ENCODE measurements at places on chromosomes 1 and 21.

GRCh38 chr21:38126666-38127303 is 130.0 kb upstream of the KCNJ15 start:
- DNase-seq: peak; percentile 14

- no peak for DNase-seq
Observed at GRCh38 chr1:93707956-93708355, 26.3 kb upstream of the BCAR3 start.

DNA sequence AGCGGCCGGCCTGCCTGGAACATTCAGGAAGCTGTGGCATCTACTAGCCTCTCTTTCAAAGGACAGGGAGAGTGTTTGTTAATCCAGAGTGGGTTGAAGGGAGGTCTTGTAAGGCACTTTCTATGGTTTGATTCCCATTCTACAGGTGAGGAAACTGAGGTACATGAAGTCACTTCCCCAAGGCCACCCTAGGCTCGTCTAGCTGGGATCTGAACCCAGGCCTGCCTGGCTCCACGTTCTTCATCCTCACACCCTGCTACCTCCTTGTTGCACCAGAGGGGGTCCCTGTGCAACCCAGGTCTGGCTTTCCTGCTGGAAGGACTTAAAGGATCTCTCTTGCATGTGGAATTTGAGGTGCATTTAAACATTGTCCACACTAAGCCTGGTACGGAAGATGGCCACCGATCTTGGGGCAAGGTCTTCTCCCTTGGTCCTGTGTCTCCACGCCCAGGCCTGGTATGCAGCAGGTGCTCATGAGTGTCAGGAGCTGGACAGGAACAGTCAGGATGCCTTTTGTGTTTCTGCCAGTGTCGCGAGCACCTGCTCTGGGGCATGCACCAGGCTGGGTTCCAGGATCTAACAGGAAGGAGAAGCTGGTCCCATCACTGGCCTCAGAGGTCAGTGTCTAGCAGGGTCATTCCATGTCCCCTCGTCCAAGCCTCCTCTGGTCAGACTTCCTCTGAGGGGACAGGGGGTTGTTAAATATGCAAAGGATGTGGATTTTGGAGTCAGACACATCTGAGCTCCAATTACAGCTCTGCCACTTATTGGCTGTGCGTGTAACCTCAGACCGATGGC is 103.2 kb upstream of the RUNX3 start:
- DNase-seq: no peak

- DNase-seq: peak; percentile 31
Observed at GRCh38 chr1:6785728-6786505, 663 bp downstream of the CAMTA1 start.

DNA sequence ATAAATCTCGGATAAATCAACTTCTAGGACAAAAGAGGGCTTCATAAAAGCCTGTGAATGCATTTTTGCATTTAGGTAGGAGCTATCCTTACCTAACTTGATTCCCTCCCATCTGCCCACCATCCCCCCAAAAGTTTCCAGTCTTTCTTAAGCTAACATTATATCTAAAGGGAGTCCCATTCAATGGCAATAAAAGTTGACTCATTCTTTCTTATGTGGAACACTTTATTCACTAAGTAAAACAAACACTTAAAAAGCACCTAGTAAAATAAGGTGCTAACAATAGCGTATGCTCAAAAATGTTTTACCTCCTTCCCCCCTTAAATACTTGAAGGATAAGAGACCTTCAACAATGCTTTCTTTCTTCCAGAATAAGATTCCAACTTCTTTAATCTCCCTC is 83.8 kb downstream of the GON4L start:
- DNase-seq: no peak

GRCh38 chr1:113194846-113195830 is 122.1 kb downstream of the LRIG2 start:
- no peak for DNase-seq

DNA sequence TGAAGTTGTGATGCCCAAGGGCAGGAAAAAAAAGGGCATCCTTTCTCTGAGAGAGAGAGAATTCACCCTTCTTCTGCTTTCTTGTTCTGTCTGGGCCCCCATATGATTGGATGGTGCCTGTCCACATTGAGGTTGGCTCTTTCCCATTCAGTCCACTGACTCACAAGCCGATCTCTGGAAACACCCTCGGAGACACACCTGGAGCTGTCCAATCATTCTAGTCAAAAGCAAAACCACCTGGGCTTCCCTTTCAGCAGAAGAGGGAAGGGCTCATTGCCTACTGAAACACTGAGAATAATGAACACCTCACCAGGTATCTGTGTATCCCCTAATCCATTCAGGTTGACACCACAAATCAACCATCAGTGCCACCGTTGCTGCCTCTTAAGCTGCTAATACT is 103.7 kb upstream of the GNG12 start:
- DNase-seq: no peak

GRCh38 chr1:206465951-206466350 is 4.3 kb upstream of the IKBKE start:
- DNase-seq: no peak

GRCh38 chr1:89298461-89298860 is 25.8 kb upstream of the GBP5 start:
- no peak for DNase-seq

- no peak for DNase-seq
Observed at GRCh38 chr1:102872526-102872925, 235.8 kb downstream of the COL11A1 start.

DNA sequence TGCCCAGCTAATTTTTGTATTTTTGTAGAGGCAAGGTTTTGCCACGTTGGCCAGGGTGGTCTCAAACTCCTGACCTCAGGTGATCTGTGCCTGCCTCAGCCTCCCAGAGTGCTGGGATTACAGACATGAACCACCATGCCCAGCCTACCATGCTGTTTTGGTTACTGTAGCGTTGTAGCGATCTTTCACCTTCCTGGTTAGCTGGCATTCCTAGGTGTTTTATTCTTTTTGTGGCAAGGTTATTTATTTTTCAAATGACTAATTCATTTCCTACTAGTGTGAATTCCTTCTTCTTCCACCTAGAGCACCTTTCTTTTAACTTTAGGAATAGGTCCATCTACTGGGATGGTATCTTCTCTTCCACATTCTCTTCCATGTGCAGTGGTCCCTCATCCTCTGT is 29.3 kb downstream of the TMEM200B start:
- no peak for DNase-seq

GRCh38 chr1:202105571-202106339 is 17.0 kb upstream of the GPR37L1 start:
- no peak for DNase-seq

DNA sequence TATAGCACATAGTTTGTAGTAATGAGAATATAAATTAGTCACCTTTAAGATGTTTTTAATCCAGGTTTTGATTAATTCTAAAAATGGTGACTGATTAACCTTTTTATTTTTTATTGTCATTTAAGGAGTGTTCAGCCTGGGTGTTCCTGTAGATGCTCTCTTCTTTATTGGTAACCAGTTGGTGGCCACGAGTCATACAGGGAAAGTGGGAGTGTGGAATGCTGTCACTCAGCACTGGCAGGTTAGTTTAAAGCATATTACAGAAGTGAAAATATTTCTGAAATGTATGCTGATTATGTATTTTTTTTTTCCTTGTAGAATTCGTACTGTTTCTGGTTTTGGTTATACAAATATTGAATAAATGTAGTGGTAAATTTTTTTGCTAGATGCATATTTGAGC is 28.1 kb downstream of the KCTD3 start:
- no peak for DNase-seq
